Stomach (tissue), 19 donors: ENCODE measurements at places on chromosomes 12 and 14.

DNA sequence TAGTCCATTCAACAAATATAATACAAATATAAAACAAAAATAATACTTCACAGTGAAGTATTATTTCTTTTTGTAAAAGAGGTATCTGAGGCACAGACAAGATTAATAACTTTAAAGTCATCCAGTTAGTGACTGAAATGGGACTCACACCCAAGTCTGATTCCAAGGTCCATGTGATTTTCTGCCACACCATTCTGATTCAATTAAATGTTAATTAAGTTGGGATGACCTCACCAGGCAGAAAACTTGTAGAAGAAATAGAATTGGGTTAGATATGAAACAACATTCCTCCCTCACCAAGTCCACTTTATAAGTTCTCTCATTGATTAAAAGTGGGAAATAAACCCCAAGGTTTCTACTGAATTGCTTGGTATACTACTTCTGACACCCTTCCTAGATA is 34.4 kb downstream of the DIO2 start:
- no peak for DNase-seq

DNA sequence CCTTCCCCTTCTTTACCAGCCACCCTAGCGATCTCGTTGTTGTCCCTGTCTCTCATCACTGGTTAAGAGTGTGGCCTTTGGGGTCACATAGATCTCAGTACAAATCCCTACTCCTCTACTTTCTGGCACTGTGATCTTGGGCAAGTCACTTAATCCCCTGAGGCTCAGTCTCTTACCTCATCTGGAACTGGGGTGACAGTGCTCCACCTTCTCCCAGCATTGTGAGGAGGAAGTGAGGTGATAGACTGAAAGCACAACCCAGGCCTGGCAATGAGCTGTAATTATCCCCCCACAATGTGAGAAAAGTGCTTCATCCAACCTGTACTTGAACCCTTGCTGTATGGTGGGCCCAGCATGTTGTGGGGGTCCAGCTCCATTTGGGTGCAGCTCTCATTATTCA is 48.0 kb downstream of the IRAK3 start:
- DNase-seq, result no peak

- DNase-seq, result no peak
Measured at GRCh38 chr12:132824053-132824452, 4.6 kb downstream of the GOLGA3 start.

DNA sequence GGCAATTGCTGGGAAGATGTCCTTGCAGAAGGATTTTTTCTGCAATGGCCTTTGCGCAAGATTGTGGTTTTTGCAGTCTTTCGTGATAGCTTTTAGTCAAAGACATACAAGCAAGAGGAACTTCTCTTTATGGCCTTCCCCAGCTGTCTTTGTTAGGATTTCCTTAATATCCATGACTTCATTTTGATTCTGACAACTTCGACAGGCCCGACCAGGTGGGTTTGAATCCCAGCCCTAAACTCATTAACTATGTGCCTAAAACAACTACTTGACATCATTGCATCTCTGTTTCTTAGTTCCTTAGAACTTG is 13.3 kb upstream of the VRK1 start:
- no peak for DNase-seq

DNA sequence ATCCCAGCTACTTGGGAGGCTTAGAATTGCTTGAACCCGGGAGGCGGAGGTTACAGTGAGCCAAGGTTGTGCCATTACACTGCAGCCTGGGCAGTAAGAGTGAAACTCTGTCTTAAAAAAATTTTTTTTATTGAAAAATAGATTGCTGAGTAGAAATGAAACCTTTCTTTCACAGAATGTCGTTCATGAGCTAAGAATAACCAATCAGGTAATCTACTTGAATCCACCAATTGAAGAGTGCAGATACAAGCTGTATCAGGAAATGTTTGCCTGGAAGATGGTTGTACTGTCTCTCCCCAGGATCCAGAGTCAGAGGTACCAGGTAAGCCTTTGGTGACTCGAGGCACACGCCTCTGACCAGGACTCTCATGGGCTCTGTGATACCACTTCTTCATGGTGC is 27.0 kb downstream of the DYNC1H1 start:
- DNase-seq, result no peak
